Thoracic aorta (tissue), 2 donors: ENCODE measurements at places on chromosomes 4 and X. TPM values are rescaled to one million over a fixed set of nuclear protein-coding genes. Genes with fewer than 3 reads are reported as not detected.

Gene AFF2
- total RNA-seq = 16.6 TPM

Gene NUP54
- total RNA-seq = 44.8 TPM

Gene PNMA6F
- not detected for total RNA-seq

Gene BTC
- total RNA-seq = 7.8 TPM

Gene CPE
- 458 TPM for total RNA-seq

DNA sequence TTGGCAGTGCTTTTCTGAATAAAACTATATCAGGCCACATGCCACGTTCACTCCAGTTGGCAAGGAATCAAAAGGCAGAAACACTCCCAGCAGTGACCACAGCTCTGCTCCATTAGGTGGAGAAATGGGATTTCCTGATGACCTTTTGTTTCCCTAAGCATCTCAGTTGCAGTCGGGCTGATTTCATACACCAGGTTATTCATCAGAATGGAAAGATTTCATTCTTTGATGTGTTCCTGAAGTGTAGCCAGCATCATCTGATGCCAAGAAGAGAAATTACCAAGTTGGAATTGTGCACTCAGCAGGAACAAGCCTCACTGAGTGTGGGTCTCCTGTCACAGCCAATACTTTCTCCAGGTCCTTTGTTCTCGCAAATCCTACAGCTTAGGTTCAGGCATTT is 193.7 kb downstream of the SPATA18 start:
- no peak for DNase-seq

DNA sequence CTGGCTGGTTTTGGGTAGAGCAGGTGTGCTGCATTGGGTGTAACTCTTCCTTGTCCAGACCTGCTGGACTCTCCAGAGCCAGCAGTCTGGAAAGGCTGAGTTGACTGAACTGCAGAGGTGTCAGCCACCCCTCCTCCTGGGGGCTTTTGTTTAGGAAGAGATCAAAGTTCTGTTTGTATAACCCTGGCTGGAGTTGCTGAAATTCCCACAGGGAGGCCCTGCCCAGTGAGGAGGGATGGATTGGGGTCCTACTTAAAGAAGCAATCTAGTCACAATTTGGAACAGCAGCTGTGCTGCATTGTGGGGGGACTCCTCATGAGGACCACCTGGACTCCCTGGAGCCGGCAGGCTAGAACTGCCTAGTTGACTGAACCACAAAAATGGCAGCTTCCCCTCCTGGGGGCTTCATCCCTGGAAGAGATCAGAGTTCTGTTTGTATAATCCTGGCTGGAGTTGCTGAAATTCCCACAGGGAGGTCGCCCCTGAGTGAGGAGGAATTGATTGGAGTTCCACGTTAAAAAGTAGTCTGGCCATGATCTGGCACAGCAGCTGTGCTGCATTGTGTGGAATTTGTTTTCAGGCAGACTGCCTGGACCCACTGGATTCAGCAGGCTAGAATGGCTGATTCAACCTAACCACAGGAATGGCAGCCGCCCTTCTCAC is 264.9 kb upstream of the ZC4H2 start:
- no peak for DNase-seq

DNA sequence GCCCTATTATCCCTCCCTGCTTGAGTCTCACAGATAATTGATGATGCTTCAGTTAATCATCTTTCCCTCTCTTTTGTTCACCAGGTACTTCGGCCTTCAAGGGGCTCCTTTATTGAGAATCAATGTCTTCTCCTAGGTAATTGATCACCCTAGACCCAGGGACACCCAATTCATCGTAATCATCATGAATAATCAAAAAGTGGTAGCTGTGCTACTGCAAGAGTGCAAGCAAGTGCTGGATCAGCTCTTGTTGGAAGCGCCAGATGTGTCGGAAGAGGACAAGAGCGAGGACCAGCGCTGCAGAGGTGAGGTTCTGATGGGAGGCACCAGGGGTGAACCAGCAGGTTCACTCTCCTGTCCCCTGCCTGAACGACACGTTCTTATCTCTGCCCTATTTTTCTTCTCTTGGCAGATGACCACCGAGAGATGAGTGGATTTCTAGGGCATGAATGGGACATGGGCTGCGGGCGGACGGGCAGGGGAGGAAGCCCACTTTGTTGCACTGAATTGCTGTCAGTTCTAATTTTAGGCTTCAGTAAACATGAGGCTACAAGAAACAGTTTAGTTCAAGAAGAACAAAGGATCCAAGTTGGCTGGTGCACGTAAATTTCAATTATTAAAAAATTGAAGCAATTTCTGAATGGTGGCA is 80.5 kb downstream of the ALPK1 start:
- DNase-seq = no peak

DNA sequence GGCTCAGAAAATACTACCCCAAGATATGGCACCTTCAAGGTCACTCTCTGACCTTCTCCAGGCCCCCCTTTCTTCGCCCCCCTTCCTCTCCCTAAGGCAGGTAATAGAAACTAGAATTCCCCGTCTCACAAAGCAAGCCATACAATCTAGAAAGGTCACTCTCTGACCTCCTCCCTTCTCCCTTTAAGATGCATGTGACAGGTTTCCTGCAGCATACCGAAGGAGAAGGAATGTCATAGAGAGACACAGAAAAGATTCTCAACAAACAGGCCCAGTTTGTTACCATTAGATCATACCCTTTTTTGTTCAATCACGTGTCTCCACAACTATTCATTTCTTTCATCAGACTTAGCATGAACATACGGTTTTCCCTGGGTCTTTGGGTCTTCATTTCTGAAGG is 51.2 kb upstream of the RBMXL3 start:
- no peak for DNase-seq

DNA sequence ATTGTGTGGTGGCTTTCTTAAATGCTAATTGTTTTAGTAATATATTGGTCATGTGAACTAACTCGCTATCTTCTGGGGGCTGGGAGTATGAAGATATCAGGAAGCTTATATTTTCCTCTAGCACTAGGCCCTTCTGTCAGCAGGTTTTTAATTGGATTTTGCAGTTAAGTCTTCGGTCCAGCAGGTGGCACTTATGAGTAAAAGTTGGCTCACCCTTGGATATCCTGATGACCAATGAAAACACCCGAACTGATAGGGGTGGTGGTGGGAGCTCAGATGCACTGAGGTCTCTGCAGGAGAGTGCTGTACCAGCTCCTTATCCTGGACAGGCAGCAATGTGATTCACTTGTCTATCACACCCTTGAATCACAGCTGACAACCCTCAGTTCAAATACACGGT is 1365.8 kb upstream of the DIAPH2 start:
- DNase-seq = no peak

DNA sequence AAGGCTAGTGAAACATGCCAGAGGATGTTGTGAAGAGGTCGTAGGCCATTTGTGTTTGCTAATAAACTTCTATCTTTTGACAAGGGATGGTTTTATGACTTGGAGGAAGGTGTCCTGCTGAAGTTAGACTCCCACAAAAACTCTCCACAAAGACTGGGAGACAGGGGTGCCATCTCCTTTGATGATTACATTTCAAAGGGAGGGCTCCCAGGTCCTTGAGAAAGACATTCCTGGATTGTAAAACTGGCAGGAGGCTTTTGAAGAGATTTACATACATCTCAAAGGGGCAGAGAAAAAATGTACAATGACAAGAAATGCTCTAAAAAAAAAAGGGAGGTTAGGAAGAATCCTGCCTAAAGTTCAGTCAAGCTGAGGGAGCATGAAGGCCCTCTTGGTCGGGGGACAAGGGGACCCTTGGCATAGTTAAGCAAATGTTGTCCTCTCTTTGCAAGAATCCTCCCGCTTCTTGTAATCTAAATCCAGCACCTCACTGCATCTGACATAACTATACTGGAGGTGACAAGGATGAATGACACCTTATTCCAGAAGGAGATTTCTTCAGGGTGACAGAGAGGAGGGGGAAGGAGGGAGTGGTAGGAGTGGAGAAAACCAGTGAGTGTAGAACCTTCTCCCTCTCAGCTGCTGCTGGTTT is 41.1 kb upstream of the MGST2 start:
- DNase-seq = no peak

- DNase-seq = no peak
Observed at GRCh38 chr4:168867128-168867527, 142.9 kb downstream of the CBR4 start.

DNA sequence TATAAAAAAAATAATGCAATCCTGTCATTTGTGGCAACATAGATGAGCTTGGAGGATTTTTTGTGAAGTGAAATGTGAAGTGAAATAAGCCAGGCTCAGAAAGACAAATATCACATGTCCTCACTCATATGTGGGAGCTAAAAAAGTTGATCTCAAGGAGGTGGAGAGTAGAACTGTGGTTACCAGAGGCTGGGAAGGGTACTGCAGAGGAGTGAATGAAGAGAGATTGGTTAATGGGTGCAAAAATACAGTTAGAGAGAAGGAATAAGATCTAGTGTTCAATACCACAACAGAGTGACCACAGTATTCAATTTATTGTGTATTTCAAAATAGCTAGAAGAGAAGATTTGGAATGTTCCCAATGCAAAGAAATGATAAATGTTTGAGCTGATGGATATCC is 13.4 kb upstream of the ZCCHC18 start:
- DNase-seq = no peak

DNA sequence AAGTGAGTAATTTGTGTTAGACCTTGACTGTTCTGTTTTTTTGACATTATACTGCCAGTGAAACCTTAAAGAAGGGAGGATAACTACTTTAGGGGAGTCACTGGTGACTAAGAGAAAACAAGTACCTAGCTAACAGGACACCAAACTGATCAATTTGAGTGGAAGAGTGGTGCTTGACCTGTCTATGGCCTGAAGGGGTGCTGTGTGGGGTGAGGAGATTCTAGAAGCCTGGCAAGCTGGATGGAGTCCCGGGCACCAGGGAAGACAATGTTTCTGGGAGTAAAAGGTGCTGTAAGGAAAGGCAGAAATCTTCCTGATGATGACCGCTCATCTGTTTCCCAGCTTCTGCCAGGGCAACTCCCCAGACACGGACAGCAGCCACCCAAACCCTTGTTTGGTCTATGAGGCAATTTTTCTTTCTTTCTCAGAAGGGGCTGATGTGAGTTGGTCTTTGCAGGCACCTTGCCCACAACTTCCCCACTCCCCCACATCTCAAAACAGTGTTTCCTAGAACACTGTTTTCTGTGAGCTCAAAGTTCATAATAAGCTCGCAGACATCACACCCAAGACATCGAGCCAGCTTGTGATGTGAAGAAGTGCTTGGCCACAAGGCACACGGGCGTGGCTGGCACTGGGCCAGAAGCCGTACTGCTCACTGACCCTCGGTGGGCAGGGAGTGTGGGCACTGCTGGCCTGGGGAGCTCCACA is 4.6 kb downstream of the TXK start:
- no peak for DNase-seq

DNA sequence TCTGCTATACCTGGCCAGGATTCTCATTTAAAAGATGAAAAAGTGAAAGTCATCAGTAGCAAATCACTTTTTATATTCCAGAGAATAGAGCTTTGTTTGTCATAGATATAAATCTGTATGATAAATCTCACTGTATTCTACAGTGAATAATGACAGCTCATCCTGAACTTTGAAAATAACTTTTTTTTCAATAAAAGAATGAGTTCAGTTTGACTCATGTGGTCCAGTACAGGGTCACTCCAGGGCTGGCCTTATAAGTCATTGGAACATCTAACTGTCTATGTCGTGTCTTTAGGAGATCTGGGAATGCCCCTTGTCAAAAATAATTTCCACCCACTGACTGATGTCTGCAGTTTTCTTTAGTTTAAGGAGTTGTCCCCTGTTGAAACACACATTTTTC is 18.5 kb upstream of the CXCL8 start:
- no peak for DNase-seq

- no peak for DNase-seq
Observed at GRCh38 chr4:96407225-96407624, 567.3 kb downstream of the PDHA2 start.

DNA sequence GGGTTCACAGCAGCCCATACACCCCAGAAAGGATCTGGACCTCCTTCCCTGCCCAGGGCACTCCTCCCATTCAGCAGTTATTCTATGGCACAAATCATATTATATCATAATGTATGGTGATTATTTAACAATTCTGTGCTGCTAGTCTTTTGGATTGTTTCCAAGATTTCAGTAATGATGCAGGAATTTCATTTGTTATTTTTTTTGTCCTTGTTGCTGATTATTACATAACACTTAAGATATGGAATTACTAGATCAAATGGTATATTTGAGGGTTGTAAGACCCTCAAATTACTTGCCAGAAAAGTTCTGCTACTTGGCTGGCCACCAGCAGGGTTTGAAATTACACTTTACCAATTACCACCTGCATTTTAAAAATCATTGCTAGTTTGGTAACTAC is 36.4 kb downstream of the QDPR start:
- DNase-seq = no peak

DNA sequence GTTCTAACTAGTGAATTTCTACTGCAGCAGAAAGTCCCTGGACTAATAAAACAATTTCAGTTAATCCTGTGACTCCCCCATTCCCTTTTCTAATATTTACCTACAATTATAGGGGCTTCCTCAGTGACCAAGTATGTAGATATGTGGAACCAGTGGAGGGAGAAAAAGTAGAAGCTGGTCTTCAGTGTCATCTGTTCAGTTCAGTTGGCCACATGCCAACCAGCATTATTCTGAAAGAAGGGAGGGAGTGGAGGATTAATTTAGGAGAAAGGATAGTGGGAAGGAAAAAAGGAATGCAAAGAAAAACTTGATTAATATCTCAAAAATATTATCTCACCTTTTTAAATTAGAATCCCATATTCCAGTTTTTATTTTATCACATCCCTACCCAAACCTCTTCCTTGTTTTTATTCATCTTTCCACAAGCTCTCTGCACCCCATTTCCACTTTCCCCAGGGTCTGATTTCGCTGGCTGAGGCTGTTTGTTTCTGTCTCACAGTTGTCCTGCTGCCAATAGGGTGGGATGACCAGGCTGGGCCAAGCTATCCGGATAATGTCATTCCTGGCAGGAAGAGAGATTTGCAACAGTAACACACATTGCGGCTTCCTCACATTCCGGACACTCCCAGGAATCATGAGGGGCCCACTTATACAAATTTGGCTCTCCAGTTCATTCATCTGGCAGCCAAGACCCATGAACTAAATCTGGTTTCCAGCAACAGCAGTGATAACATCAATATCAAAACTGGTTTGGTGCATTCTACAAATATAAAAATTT is 24.6 kb upstream of the ANTXR2 start:
- no peak for DNase-seq

DNA sequence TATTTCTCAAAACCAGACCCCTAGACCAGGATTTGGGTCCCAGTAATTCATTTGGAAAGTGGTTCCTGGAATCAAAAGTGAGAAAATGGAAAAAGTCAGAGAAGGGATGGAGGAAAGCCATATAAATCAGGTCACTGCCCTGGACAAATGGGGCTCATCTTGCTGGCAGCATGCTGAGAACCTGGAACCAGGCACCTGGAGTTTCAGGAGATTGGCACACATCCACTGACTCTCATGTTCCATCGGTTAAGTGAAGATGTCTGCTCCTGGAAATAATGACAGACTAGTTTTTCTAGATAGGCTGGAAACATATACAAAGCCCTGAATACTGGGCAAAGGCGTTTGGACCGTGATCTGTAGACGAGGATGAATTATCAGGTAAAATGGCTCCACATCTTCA is 163.6 kb upstream of the HS3ST1 start:
- no peak for DNase-seq

DNA sequence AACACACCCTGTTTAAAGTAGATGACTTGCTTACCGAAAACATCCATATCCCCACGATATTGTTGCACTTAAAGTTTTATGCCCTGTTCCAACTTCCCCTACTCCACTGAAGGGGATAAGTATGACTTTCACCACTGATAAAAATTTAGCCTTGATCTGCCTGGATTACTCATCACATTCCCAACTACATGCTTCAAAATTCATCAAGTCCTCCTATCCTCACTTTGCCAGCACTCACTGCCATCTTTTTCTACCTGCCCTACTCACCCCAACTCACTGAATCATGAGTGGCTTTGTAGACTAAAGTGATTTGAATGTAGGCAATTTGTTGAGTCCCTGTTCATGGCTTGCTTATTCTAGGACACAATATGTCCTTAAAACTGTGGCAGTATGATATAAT is 12.2 kb upstream of the GPRIN3 start:
- no peak for DNase-seq
